IMR-90 (cell line): ENCODE measurements at places on chromosomes 16 and 17. TPM values are rescaled to one million over a fixed set of nuclear protein-coding genes. Genes with fewer than 3 reads are reported as not detected.
A peak's percentile ranks its signal among the peaks of the same experiment; 100 is the strongest.

C16orf86 gene
- 0.63 and 0.70 TPM in 2 replicates for polyA plus RNA-seq

DNA sequence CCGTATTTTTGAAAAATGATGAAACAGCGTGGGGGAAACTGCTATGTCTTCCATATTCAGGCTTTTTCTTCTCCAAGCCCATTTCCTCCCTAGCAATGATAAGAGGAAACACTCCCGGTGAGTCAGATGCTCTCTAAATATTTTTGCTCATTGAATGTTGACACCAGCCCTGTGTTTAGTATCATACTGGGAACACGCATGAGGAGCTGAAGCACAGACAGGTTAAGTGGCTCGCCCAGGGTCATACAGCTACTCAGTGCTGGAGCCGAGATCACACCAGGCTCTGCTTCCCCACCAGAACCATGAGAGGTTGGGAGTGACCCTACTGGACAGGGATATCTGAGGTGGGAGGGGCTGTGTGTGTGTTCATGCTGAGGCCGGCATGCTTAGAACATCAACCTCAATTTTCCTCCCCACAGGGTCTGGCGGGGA is 37.8 kb upstream of the ADGRG1 start:
- DNase-seq = peak; percentile 80

CLDN6 gene
- polyA plus RNA-seq = 0.07 and 0.14 TPM in 2 replicates

PIK3R5 gene
- not detected in 2 replicates for polyA plus RNA-seq

TRIM25 gene
- 27.5 and 29.9 TPM in 2 replicates for polyA plus RNA-seq

- DNase-seq = no peak
Measured at GRCh38 chr16:70676675-70677498, 9.0 kb downstream of the MTSS2 start.

RPL19 gene
- polyA plus RNA-seq = 2,030 and 2,101 TPM in 2 replicates

- no peak for DNase-seq
Measured at GRCh38 chr16:7964167-7964566, 626.1 kb downstream of the TMEM114 start.

GRCh38 chr17:77679589-77679988 is 278.9 kb upstream of the TNRC6C start:
- DNase-seq = no peak

- no peak for DNase-seq
Measured at GRCh38 chr17:4974115-4974670, 6.6 kb upstream of the SPAG7 start.

DNA sequence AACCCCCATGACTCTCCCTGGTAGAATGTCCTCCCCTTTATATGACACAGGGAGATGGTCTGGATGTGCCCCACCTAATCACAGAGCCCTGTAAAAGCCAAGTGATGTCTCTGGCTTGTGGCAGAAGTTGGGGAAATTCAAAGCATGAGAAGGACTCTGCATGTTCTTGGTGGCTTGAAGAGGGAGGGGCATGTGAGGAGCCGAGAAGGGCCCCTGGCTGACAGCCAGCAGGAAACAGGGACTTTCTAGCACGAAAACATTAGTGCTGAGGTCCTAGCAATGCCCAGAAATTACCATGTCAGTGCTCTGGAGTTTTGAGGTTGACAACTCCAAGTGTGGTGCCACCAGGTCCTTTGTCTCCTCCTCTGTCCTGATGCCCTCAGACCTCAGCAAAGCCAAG is 75.9 kb downstream of the USP22 start:
- no peak for DNase-seq

CD300E gene
- polyA plus RNA-seq = not detected in 2 replicates

ASPHD1 gene
- polyA plus RNA-seq = 14.5 and 15.7 TPM in 2 replicates

DNA sequence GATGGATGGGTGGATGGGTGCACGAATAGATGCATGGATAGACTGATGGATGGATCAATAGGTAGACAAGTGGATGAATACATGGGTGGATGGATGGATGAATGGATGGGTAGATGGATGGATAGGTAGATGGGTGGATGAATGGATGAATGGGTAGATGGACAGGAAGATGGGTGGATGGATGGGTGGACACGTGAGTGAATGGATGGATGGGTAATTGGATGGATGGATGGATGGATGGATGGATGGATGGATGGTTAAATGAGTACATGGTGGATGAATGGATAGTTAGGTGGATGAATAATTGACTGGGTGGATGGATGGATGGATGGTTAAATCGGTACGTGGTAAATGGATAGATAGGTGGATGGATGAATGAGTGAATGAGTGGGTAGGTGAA is 89.7 kb upstream of the ZNF469 start:
- DNase-seq = no peak

SYT17 gene
- not detected in 2 replicates for polyA plus RNA-seq

TLCD2 gene
- 0.67 and 1.2 TPM in 2 replicates for polyA plus RNA-seq

NUDT16L1 gene
- 44.3 and 63.8 TPM in 2 replicates for polyA plus RNA-seq

OR2C1 gene
- 0.05 TPM in 1 of 2 replicates, not detected in the other for polyA plus RNA-seq

JMJD8 gene
- polyA plus RNA-seq = 62.5 and 72.2 TPM in 2 replicates

DNA sequence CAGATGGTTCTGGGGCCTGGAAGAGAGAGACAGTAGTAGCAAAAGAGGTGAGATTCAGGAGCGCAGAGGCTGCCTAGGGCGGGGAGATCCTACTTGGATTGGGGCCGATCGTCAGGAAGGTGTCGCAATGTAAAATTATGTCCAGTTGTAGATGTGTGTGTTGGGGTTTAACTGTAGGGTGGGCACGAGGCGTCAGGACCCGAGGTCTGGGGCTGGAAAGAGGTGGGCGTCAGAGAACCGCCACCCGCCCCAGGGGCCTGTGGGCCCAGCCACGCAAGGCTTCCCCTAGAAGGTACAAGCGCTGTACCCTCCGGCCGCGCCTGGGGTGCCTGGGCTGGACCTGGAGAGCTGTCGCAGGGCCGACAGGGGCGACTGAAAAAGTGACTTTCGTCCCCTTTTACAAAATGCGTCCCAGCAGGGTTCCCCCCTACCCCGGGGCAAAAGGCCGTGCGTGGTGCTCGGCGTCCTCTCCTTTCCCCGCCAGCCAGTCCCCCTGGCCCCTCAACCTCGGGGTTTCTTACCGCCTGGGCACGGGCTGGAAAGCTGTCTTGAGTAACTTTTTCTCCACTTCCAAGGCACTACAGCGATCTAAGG is 2.8 kb downstream of the IRX3 start:
- DNase-seq = no peak

DNA sequence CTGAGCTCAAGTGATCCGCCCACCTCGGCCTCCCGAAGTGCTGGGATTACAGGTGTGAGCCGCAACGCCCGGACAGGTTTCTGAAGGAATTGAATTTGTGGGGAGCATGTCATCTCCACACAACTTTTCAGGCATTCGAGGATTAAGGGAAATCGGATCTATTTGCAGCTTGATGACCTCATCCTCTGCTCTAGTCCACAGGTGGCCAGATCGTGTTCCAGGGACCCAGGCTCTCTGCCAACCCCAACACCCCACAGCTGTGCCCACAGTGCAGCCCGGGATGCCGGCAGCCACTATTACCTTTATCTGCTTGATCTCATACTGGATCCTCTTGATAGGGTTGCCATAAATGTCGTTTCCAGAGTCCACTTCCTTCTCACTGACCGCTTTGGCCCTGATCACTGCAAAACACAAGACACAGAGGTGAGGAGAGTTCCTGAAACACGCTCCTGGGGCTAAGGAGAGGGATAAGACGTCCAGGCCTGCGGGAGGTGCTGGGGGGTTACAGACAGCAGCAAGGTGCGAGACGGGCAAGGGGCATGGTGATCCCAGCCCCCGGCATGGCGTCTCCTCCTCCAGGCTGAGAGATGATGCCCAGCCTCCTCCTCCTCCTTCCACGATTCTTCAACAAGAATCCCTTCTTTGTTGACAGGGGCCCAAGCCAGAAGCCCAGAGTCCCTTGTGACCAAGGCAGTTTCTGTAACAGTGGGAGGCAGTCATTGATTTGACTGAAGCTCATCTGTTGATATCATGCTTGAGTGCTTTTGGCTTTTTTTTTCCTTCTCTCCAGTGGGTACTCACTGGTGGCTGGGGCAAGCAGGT is 29.3 kb downstream of the CEP295NL start:
- DNase-seq = peak; percentile 79
